ENCODE measurements at places on chromosomes 11 and 22.

DNA sequence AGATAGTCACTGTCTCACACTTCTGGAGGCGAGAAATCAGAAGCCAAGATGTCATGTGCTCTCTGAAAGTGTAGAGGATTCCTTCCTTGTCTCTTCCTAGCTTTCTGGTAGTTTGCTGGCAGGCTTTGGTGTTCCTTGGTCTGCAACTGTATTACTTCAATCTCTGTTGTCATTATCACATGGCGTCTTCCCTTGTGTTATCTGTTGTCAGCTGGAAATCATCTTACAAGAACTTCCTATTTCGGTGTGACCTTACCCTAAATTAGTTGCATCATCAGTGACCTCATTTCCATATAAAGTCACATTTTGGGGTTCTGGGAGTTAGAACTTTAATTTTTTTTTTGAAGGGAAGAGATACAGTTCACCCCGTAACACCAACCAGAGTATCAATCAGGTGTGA lies 3.3 kb upstream of the LIN7C start:
- DNase-seq: no peak

GRCh38 chr22:45884201-45885062 lies 92.5 kb downstream of the WNT7B start:
- DNase-seq: no peak

- DNase-seq: peak; percentile 24
These were observed 20.0 kb downstream of the TRMU start for GRCh38 chr22:46355369-46355995.

DNA sequence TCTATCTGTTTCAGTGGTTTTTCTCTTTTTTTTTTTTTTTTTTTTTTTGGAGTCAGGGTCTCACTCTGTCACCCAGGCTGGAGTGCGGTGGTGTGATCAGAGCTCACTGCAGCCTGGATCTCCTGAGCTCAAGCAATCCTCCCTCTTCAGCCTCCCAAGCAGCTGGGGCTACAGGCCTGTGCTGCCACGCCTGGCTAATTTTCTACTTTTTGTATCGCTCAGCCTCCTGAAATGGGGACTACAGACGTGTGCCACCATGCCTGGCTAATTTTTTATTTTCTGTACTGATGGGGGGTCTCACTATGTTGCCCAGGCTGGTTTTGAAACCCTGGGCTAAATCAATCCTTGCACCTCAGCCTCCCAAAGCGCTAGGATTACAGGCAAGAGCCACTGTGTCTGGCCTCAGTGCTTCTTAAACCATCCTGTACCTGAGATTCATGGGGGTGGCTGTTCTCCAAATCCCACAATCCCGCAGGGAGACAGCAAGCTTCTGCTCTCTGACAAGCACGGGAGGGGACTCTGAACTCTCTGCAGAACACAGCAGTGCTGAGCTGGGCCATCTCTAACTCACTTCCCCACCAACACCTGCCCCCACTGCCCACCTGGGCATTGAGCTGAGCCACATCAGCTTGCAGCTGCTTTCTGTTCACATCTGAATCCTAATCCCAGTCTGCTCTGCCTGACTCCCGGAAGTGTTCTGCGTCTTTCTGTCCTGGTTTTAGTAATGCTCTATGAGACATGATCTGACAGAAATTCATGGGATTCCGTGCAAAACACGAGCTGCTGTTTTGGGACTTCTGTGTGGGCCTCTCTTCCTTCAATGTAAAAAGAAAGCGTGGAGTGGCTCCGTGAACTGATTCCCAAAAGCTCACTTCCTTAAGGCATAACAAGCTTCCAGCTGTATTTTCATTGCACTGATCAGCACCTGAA lies 400.0 kb downstream of the LARGE1 start:
- DNase-seq: no peak

- DNase-seq: no peak
These were observed 64.1 kb downstream of the WNT7B start for GRCh38 chr22:45912910-45913309.

DNA sequence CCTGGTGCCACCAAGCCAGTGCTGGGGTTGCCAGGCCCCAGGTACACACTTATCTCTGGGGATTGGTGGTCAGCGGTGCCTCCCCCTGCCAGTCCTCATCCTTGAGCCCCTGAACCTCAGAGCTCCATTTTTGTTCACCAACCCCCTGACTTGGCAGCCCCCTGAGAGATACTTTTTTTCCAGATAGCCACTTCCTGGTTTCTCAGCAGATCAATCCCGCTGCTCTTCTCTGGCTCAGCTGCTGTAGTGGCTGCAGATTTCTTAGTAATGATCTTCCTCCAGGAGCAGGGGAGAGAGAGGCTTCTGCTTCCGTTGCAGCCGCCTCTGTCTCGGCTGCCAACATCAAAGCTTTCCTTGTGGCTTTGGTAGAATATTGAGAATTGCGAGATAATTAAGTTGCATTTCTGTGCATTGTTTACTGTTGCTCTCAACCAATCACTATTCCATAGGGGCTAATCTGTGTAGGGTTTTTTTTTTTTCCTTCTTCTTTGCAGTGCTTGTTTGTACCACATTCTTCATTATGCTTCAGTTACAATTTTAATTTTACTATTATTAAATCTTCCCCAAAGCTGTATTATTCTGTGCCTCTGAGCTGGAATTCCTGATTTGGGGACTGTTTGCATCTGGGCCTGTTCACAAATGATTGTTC lies 92.1 kb downstream of the PKNOX2 start:
- no peak for DNase-seq

- DNase-seq: no peak
These were observed 4.9 kb downstream of the CSNK1E start for GRCh38 chr22:38312261-38312800.

GRCh38 chr22:41772645-41773044 lies 27.8 kb upstream of the CCDC134 start:
- no peak for DNase-seq

- DNase-seq: peak; percentile 82
These were observed 6.7 kb downstream of the CENPM start for GRCh38 chr22:41939981-41940831.

All from activated T-helper 1 cell treated with anti-CD3 and anti-CD28 coated beads, Interleukin-2, amount 50 U/mL, for 16 hours (primary cell).